Gastrocnemius medialis (tissue), 4 donors: ENCODE measurements at places on chromosomes 7 and 10.

- DNase-seq, result no peak
These were observed 38.9 kb downstream of the HK1 start for GRCh38 chr10:69317175-69317604.

- DNase-seq, result no peak
These were observed 41.3 kb upstream of the FAM180A start for GRCh38 chr7:135789956-135790355.

GRCh38 chr7:67608806-67609205 lies 612.2 kb downstream of the TYW1 start:
- no peak for DNase-seq

DNA sequence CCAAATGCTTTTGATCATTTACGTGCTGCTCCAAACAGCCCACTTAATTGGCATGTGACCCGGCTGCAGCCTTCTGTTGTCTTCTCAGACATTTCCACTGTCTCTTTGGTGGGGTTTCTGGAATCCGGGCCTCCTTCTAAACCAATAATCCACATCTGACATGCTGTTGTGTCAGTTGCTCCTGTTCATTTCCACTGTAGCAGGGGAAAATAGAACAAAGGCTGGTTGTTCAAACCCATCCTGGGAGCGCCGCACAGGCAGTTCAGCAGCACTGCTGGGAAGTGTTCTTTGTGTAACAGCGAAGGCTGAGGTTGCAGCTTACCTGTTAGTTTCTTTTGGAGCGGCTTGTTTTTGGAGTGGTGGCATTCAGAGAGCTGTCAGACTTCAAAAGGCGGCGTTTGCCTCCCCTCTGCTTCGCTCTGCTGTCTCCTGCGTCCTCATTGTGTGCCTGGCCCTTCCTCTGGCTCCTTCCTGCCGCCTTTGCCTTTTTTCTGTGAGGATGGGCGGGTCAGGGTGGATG lies 149.4 kb downstream of the SNX10 start:
- DNase-seq, result no peak

DNA sequence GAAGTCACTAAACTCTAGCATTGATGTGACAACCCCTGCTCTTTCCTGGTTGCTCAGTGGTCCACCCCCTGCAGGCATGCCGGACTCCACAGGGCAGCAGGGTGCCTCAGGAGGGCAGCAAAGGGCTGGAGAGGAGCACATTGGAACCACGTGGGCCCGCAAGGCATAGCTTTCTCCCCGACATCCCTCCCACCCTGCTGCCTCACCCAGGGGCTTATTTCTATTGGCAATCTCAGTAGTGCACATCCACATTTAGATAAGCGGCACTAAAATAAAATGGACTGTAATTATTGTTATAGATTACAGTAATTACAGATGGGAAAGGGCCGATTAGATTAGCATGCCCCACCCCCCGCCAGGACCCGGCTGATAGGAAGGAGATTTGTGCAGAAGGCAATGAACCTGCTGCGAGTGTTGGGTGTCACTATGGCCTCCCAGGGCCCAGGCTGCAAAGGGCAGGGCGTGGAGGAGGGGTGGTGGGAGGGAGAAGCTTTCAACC lies 580.1 kb downstream of the GRID1 start:
- no peak for DNase-seq

DNA sequence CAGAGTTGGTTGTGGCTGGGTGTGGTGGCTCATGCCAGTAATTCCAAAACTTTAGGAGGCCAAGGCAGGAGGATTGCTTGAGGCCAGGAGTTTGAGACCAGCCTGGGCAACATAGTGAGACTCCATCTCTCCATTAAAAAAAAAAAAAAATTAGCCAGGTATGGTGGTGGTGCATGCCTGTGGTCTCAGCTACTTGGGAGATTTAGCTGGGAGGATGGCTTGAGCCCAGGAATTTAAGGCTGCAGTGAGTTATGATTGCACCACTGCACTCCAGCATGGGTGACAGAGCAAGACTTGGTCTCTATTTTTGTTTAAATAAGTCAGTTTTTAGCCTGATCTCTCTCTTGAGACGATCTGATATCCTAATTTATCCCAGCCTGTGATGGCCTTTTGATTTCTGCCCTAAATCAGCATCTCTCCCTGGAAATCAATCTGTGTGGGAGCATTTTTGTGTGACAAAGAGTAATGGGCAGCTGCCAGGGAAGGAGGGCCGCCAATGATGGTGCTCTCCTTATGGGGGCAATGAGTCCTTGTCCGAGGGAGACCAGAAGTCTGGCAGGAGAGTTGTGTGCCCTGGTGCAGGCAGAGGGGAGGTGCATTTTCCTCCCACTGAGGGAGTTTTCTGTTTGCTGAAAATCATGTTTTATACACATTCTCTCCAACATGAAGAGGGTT lies 111.0 kb downstream of the NRP1 start:
- DNase-seq, result no peak

DNA sequence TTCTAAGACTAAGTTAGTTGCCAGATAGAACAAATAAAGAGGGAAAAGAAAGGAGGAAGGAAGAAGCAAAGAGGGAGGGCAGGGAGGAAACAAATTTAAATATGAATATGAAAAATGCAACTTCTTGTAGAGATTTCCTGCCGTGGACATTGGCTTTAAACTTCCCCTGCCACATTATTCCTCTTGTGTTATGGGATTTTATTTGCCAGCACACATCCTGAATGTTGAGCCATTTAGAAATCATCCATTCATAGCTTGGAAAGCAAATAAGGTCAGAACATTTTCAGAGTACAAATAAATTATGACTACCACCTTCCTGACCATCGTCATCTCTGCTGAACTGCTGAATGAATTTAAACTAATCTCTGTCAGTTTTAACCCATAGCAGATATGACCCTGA lies 911.9 kb upstream of the LRRN3 start:
- DNase-seq, result no peak

DNA sequence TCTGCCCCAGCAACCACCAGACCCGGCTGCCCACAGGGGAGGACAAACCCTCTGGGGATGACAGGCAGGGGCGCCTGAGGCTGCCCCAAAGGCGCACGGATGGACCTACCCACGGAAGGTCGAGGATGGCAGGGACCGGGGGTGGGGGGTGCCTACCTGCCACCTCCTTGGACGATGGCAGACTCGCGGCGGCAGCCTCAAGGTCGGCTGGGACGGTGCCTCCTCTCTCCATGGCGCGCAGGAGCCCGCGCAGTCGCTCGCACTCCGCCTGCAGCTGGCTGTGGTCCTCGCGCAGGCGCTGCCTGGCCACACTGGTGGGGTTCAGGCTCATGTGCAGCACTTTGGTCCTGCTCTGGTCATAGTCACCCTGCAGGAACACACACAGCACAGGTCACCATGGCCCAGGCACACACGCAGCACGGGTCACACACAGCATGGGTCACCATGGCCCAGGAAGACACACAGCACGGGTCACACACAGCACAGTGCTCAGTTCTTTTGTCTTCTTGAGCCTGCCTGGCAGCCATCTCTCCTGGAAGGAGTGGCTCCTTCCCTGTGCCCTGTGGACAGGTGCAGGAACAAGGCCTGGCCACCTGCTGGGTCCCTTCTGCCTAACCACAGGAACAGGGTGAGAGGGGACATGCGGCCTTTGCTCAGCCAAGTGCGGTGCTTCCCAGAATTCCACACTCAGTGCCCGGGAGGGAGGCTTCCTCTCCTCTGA lies 266.6 kb downstream of the ELFN1 start:
- no peak for DNase-seq

- DNase-seq, result no peak
These were observed 857 bp downstream of the CPXM2 start for GRCh38 chr10:123890756-123891143.

DNA sequence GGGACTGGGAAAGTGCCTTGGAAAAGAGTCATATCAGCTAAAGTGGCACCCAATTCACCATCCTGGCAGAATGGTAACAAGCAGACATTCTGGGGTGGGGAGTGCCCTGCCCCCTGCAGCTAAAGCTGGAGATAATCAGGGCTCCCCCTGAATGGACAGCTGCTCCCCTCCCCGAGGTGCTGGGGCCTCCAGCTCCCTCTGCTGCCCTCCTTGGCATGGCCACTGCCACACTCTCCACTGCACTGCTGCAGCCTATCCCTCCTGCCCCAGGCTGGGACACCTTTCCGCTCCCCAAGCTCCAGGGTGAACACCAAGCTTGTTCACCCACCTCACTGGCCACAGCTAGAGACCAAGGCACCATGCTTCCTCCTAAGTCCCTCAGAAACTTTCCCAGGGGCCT lies 9.8 kb upstream of the PARD3 start:
- DNase-seq, result no peak

DNA sequence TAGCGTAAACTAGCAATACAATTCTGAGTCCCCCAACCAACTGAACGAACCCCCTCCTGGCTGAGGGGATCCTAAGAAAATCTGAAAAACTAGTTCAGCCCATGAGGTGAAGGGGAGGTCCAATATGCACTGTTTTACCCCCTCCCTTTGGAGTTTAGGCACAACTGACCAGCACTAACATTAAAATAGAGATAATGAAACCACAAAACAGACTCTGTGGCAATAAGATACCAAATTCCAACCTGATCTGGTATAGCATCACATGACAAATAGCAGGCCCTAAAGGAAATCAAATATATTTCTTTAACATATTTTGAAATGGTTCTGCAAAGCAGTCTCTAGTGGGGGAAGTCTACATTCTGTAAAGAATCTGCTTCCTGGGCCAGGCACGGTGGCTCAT lies 522.5 kb downstream of the TYW1 start:
- DNase-seq, result no peak

DNA sequence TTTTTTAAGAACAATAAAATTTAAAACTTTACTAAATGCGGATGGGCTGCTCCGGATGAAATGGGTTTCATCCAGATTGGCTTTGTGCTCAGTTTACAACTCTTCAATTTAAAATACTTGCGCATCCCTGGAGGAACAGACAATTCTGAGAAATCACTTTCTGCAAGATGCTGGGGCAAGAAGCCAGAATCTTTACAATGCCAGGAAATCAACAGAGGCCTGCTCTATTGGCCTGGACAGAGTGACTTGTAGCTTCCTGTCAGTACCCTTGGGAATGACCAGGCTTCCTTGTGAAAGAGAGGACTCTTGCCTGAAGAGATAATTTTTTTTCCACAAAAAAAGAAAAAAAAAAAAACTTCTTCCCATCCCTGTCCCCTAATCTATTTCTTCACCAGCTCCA lies 3.9 kb upstream of the FAM13C start:
- DNase-seq, result peak; percentile 28

DNA sequence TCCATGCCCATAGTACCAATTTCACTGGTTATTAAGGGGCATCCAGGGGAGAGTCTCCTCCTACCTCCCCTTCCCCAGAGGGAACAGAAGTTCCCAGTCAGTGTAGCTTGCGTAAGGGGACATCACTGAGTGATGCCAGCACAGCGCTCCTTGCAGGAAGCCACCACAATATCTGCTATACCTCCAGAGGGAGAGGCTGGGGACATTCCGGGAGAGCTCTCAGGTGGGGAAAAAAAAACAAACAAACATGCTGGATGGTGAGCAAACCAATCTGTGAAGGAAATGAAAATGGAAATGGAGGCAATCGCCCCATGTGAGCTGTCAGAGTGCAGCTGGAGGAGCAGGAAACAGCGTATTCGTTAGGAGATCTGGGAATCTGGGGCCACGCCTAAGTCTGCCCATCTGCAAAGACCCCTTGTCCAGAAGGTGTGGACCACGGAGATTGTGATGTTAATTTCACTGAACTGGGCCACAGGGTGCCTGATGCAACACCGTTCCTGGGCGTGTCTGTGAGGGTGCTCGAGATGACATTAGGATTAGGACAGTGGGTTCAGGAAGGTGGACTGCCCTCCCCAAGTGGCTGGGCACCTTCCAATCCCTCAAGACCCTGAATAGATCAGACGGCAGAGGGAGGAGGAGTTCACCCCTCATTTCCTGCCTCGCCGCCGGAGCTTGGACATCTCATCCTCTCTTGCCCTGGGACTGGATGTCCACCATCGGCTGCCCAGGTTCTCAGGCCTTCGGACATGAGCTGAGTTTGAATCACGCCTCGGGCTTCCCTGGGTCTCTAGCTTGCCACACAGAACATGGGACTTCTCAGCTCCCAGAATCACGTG lies 30.5 kb downstream of the GNA12 start:
- no peak for DNase-seq

DNA sequence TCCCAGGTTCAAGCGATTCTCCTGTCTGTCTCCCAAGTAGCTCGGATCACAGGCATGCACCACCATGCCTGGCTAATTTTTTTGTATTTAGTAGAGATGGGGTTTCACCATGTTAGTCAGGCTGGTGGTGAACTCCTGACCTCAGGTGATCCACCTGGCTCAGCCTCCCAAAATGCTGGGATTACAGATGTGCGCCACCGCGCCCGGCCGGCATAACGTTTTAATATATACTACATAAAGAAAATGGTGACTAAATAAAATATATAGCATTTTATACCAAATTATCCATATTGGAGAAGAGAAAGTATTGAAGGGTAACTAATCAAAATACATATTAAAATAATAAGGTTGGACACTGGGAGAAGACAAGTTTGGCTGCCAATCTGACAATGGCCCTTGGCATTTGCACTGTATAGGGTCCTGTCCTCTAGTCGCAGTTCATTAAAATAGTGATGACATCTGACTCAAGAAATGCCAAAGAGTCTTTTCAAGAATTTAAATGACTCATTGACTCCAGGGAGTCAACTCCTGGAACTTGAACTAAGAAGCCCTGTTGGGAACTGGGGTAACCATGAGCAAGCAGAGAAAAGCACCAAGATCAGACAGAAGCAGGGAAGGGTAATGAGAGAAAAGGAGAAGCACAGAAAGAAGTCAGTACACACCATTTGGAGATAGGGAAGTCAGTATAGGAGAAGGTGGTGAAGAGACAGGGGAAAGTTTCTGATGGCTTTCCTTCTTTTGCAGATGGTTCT lies 91.1 kb downstream of the CH25H start:
- DNase-seq, result no peak

DNA sequence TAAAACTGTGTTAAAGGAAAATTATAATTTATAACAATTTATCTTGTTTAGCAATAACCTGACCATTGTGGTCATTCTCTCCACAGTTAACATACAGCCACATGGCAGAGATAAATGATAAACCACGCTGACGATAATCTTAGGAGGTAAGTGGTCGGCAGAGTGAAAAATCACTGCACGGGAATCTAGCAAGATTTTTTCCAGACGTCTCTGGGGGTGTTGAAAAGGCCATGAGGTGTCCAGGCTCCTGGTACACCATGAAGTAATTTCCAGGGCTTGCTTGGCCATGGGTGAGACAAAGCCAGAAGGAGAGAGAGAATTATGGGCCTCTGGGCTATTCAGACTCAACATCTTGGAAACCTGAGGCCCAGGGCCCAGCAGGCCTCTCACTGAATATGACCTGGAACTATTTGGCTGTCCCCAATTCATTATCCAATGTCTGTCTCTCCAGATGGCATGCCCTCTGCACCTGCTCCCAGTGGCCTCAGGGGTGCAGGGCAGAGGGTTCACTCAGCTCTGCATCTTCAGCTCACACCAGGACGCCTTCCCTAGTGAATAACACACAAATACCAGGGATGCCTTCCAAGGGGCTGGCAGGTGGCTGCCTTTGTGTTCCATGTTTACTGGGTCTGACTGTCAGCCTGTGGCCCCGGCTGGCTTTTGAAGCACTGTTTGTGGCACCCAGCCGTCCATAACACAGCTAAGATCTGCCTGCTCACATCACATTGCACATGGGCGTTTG lies 590.4 kb upstream of the PFKP start:
- no peak for DNase-seq

DNA sequence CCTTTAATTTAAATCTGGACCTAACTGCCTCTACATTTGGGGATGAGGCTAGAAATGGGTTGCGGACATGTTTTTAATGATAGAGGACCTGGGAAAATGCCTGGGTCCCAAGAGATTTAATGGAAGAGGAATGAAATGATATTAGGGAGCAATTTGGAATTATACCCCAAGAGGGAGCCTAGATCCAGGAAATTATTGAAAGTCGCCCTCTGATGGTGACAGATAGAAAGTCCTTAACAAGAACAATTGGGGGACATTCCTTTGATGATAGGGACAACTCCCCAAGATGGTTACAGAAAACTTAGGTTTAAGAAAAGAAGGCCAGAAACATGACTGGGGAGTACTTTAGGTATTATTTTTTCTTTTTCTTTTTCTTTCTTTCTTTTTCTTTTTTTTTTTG lies 9.5 kb upstream of the TSGA13 start:
- DNase-seq, result no peak
